ENCODE measurements at places on chromosomes 1 and 21.
A peak's percentile ranks its signal among the peaks of the same experiment; 100 is the strongest.

DNA sequence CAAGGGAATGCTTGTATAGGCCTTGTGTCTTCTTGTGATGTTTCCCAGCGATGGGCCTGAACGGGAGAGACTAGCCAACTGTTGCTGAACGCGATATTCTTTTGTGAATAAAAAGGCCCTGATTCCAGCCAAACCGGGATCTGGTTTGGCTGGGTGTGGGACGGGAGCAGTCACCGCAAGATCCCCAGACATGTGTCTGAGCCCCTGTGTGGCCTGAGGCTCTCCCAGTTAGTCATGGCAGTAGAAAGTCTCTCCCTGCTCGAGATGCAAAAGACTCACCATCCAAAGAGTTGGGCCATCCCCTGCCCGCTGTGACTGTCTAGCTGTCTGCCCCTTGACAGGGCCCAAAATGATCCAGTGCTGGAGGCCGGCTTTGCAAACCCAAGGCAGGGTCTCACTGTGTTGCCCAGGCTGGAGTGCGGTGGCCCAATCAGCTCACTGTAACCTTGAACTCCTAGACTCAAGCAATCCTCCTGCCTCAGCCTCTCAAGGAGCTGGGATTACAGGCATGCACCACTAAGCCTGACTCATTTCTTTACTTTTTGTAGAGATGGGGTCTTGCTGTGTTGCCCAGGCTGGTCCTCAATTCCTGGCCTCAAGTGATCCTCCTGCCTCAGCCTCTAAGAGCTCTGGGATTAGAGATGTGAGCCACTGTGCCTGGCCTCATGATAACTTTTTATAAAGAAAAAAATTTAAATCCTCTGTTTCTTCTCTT is 56.4 kb downstream of the KIF26B start:
- no peak for DNase-seq

DNA sequence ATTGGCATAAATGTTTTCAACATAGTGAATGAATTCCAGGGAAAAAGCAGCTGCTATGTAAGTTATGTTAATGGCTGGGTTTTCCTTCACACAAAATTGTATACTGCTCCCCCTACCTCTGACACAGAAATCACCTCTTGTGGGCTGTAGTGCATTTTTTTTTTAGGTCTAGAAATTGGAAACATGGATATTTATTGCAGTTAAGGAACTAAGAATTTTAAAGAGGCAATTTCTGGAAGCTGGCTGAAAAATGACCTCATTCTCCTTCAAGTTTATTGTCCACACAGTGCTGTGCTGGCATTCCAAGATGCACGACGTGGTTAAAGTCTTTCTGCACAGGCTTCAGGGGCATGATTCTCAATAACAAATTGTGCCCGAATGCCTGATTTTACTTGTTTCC is 1424.2 kb downstream of the MRPL39 start:
- no peak for DNase-seq

GRCh38 chr1:116997066-116997465 is 4.5 kb upstream of the CD101 start:
- no peak for DNase-seq

GRCh38 chr21:33801424-33802405 is 113.9 kb downstream of the ATP5PO start:
- peak; percentile 93 for DNase-seq

DNA sequence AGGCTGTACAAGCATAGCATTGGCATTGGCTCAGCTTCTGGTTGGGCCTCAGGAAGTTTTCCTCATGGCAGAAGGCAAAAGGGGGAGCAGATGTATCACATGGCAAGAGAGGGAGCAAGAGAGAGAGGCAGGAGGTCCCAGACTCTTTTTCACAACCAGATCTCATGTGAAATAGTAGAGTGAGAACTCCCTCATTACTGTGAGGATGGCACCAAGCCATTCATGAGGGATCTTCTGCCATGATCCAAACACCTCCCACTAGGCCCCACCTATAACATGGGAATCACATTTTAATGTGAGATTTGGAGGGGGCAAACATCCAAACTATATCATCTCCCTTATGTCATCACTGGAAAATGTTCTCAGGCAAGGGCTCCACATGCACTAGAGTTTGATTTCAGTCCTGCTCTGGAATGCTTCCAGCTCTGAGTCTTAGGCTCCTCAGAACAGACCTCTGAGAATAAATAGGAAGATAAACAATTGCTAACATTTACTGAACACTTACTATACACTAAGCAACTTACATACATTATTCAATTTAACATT is 39.4 kb upstream of the VTCN1 start:
- DNase-seq, result no peak
